Myocyte (in vitro differentiated cells): ENCODE measurements at places on chromosomes 12 and 14.

DNA sequence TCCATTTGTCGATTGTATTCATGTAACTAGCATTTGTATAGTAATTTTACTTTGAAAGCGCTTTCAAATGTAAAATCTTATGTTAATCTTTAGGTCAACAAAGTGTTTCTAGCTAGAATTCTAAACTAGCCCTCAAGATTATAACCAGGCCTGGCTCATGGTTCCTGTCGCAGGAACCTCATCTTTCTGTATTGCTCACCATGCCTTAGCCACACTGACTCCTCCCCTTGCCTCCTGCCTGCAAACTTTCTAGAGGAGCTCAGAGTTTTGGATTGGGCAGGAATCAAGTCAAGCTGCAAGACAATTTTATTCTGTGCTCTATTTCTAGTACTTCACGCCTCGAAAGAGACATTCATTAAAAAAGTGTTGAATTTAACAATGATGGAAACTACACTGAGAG is 99.8 kb downstream of the TGFB3 start:
- DNase-seq, result no peak

DNA sequence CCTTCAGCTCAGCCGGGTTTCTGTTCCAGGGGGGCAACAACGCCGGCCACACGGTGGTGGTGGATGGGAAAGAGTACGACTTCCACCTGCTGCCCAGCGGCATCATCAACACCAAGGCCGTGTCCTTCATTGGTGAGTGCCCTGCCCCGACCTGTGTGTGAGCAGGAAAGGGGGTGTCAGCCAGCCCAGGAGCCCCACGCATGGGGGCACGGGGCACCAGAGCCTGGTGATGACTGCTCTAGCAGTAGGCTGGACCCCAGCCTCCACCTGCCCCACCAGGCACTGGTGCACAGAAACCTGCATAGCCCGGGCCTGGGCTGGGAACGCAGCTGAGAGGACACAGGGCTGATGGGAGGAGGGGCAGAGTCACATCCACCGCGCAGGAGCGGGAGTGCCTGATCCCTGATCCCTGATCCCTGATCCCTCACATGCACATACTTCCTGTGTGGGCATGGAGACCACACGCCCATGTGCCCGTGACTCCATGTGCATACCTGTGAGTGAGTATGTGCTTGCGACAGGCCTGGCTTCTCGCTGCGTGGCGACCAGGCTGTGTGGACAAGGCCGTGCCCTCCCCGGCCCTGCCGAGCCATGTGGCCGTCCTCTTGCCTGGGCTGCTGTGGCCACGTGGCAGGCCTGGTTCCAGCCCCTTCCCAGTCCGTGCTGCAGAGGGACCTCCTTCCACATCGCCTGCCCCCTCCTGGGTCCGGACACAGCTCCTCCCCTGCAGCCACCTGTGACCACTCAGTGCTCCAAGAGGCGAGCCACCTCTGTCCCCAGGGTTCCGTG is 11.2 kb downstream of the ADSS1 start:
- DNase-seq, result no peak

DNA sequence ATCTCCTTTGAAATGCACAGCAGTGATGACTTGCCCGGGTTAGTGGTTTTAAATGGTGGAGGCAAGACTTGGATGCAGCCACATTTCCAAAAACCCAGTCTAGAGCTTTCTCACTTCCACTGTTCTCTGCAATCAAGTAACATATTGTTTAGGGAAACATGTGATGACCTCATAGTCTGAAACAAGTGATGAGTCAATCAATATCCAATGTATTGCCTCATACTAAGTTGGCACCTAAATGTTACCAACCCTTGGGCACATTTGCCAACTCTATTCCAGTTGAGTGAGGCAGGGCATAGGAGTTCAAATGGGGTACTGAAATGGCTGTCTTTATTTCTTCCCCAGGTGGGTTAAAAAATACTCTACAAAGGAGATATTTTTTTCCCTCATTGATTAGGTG is 1105.4 kb downstream of the VRK1 start:
- DNase-seq, result no peak

- DNase-seq, result no peak
These were observed 93.5 kb downstream of the PIWIL1 start for GRCh38 chr12:130431176-130431575.

- no peak for DNase-seq
These were observed 248.0 kb upstream of the FLRT2 start for GRCh38 chr14:85281921-85282320.

DNA sequence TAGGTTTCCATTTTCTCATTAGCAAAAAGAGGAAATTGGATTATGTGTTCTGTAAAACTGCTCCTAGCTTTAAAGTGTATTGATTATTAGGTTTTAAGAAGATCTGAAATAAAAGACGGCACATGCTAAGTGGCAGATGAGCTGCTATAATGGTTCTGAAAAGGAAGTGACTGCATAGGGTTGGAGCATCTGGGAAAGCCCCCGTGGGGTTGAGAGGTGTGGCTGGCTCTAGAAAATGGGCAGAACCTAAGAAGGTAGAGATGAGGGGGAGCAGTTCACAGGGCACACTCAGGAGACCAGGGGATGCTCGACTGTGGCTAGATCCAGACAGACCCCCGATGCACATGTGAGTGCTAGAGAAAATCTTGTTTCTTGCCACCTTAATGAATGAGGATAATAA is 1.9 kb downstream of the IFNG-AS1 start:
- DNase-seq, result no peak

GRCh38 chr14:100332797-100333196 is 9.7 kb downstream of the SLC25A47 start:
- peak; percentile 72 for DNase-seq

DNA sequence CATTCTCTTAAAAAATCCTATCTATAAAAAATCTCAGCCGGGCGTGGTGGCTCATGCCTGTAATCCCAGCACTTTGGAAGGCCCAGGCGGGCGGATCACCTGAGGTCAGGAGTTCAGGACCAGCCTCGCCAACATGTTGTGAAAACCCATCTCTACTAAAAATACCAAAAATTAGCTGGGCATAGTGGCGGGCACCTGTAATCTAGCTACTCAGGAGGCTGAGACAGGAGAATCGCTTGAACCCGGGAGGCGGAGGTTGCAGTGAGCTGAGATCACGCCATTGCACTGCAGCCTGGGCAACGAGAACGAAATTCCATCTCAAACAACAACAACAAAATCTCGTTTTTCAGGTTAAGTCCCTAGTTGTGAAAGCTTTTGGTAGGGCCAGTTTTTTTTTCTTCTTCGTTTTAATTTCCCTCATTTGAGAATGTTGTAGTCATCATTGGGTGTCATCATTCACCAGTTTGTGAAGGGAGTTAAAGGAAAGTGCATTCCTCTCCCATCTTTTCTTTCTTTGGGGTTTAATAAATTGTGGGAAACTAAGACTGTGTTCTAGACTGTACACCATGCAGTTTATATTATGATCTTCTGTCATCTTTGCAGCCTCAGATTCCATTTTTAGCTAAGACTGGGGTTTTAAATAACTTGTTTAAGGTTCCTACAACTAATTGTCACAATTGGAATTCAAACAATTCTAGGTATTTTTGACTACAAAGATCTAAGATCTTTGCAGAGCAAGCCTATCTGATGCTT is 23.9 kb downstream of the MDM2 start:
- DNase-seq, result no peak

- no peak for DNase-seq
These were observed 8.4 kb upstream of the ARHGAP5 start for GRCh38 chr14:32068708-32069107.

GRCh38 chr12:58378028-58378427 is 436.7 kb downstream of the ATP23 start:
- no peak for DNase-seq

GRCh38 chr12:79737875-79738718 is 47.3 kb upstream of the PAWR start:
- peak; percentile 53 for DNase-seq

DNA sequence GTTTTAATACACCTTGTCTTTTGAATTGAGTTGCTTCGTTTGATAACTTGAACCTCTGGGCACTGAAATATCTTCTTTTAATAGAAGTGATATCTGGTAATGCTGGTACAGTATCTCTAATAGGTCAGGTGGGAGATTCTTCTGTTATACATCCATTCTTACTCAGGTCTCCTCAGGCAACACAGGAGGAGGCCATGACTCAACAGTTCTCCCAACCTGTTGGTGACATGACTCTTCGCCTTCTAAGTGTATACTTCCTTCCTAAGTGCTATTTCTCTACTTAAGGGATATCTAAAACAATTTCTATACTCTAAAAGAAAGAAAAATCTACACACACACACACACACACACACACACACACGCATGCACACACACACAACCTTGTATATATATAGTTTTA is 509.1 kb downstream of the PCNX1 start:
- no peak for DNase-seq

DNA sequence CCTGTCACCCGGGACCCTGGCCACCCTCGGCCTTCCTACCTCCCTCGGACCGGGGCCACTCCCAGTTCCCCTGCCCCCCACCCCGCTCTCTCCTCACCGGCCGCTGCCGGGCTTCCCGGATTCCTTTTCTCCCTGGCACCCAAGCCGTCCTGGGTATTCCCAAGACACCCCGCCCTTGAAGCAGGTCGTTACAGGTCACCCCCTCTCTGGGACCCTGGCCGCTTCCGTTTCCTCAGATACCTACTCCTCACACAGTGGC is 493 bp downstream of the NUMB start:
- no peak for DNase-seq

DNA sequence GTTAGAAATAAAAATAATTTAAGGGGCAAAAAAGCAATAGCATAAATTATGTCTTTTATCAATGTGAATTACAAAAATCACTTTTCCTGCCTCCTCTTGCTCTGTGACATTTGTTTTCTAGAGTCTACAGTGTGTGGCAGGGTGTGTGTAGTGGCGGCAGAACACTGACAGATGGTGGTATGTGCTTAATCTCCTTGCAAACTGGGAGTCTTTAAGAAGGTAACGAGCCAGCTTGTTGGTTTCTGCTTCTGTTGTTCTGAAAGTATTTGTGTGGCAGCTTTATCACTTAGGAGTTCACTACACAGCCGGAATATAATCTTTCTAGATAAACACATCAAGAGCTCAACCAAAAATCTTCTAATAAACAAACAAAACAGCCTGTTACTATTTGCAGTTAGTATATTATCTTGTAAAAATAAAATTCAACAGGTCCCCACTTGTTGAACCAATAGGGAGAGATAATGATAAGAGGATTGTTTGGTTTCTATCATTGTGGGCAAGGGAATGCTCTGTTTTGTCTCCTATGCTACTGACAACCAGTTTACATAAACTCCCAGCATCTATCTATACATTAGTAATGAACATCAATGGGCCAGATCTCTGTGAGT is 13.0 kb downstream of the CDKL1 start:
- no peak for DNase-seq

DNA sequence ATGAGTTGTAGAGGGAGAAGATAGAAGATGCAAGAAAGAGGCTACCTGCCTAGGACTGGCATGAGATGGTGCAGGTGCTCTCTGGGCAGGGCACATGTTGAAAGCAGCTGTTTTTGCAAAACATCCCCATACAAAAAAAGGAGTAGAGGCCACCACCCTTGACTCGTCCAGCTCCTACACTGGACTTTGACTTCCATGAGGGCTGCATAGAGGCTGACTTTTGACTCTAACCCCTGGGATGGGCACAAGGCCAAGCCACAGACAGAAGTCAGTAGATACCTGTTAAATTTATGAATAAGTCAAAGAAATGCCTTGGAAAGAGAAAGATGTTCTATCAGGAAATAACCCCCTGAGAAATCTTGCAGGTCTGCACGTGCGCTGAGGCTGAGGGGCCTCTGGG is 1139.1 kb upstream of the TMEM132C start:
- no peak for DNase-seq

- DNase-seq, result peak; percentile 29
These were observed 387.9 kb downstream of the DAD1 start for GRCh38 chr14:22200977-22201605.

DNA sequence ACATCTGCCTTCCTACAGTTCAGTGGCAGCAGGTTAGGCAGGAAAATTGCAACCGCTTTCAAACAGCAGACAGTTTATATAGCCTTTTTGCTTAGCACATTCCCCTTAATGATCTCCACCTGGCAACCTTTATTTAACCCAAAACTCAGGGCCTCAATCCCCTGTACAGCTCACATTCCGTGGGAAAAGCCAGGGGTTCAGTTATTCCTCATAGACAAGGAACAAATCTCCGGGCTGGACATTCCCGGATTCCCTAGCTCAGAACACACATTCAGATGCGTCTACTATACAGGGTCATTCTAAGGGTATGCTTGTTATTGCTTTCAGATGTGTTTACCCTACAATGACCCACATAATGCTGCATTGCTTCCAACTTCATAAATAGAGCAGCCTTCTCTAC is 73.8 kb upstream of the DCN start:
- no peak for DNase-seq

DNA sequence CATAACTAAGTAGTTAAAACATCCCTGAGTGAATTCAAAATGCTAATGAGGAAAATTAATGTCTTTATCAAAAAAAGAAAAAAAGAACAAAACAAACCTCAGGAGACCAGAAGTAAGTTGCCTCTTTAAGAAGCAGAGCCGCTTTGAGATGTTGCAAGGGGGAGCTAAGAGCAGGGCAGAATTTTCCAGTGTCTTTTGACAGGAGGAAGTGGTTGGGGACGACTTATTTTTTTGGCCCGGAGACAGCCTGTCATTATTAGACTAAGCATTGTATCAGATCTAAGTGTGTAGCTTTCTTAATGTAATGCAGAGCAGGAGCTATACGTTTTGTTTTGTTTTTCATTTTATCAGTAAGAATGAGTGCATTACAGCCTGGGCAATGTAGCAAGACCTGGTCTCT is 206.6 kb downstream of the CACNA1C start:
- DNase-seq, result no peak

GRCh38 chr12:40325349-40325960 is 100.7 kb downstream of the LRRK2 start:
- DNase-seq, result peak; percentile 23

DNA sequence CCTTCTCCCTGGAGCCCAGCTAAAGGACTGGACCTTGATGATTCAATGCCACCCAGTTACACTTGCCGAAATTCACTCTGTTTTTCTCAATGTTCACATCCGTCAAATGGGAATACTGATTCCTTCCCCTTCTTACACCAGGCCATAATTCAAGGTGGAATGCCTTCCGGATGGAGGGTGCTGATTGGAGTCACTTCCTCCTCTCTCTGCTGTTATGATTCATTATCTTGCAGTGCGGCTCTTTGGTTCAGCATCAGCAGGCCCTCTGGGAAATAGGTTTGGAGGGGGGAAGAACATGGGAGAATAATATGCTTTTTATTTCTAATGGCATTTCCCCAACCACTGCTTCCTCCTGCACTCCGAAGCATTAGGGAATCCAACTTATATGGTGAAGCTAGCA is 390.6 kb upstream of the TBX3 start:
- no peak for DNase-seq

DNA sequence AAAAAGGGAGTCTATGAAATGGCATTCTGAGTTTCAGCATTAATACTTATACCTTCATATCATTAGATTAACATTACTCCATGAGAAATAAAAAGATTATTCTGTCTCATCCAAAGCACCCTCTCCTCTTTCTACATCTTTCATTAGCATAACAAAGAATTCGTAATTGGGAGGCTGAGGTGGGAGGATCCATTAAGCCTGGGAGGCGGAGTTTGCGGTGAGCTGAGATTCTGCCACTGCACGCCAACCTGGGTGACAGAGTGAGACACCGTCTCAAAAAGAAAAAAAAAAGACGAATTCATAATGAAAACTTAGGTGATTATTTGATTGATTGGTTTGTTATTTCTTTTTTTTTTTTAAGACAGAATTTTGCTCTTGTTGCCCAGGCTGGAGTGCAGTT is 1.8 kb upstream of the CDK17 start:
- DNase-seq, result no peak

- DNase-seq, result peak; percentile 97
These were observed 53.0 kb downstream of the SSH1 start for GRCh38 chr12:108804271-108804953.

GRCh38 chr12:119115296-119115905 is 63.3 kb upstream of the HSPB8 start:
- DNase-seq, result peak; percentile 76
